ENCODE measurements at places on chromosomes 4 and X. TPM values are rescaled to one million over a fixed set of nuclear protein-coding genes. Genes with fewer than 3 reads are reported as not detected.

DNA sequence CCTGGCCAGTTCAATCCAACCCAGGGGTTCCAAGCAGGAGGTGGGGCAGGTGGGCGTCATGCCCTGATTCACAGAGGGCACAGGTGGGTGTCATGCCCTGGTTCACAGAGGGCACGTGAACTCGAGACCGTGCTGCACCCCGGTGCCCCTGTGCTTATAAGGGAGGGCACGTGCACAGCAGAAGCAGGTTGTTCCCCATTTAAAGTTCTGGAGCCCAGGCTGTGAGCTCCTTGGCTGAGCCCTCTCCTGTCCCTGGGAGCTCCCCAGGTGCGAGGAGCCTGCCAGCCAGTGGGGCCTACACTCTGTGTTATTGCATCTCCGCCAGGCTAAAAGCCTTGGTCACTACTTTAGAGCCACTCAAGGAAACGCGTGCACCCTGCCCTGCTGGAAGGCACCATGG is 3.2 kb upstream of the CPZ start:
- DNase-seq, result no peak

GRCh38 chr4:38462367-38463055 is 201.5 kb upstream of the KLF3 start:
- DNase-seq, result no peak

Gene TKTL1
- not detected for total RNA-seq

Gene POU4F2
- 4.6 TPM for total RNA-seq

DNA sequence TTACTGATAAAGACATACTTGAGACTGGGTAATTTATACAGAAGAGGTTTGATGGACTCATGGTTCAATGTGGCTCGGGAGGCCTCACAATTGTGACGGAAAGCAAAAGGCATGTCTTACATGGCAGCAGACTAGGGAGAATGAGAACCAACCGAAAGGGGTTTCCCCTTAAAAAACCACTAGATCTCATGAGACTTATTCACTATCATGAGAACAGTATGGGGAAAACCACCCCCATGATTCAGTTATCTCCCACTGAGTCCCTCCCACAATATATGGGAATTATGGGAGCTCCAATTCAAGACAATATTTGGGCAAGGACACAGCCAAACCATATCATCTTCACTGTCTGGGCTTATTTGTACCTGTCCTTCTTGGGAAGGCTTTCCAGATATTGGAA is 22.8 kb upstream of the MUC7 start:
- DNase-seq, result no peak

Gene RAB40A
- not detected for total RNA-seq

- no peak for DNase-seq
These were observed 139.4 kb upstream of the TENM3 start for GRCh38 chr4:182103614-182104319.
